GM12891 (cell line): ENCODE measurements at places on chromosomes 6 and 20.

DNA sequence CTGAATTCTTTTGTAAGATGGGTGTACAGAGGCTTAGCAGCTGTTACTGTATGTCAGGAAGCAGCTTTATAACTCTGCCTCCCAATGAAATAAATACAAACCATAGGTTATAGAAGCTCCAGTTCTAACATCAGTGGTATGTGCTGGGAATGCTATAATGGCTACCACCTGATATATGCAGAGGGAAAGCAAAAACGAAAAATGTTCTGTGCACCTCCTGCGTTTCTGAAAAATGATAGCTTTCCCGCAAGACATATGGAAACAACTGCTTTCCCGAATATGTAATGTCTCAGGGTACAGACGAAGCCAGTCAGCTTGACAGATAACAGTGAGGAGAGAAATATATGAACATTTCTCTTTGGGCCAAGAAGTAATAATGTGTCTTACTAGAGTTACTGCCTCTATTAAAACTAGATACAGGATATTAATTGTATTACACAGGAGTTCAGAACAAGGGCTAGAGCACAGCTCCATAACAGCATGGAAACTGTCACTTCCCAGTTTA is 517.0 kb upstream of the NRSN1 start:
- no peak for DNase-seq

GRCh38 chr6:74879976-74880375 is 325.9 kb downstream of the COL12A1 start:
- DNase-seq: no peak

- DNase-seq: no peak
Measured at GRCh38 chr6:25122622-25123237, 156.4 kb upstream of the CARMIL1 start.

GRCh38 chr6:8982668-8983067 is 547.3 kb upstream of the SLC35B3 start:
- DNase-seq: no peak

- DNase-seq: no peak
Measured at GRCh38 chr6:32117461-32117860, 8.3 kb upstream of the TNXB start.

- peak; percentile 76 for DNase-seq
Measured at GRCh38 chr20:63567386-63568169, 6.5 kb downstream of the HELZ2 start.

- no peak for DNase-seq
Measured at GRCh38 chr6:112800916-112801315, 453.8 kb downstream of the RFPL4B start.

GRCh38 chr6:11346516-11346915 is 114.0 kb upstream of the NEDD9 start:
- DNase-seq: no peak

DNA sequence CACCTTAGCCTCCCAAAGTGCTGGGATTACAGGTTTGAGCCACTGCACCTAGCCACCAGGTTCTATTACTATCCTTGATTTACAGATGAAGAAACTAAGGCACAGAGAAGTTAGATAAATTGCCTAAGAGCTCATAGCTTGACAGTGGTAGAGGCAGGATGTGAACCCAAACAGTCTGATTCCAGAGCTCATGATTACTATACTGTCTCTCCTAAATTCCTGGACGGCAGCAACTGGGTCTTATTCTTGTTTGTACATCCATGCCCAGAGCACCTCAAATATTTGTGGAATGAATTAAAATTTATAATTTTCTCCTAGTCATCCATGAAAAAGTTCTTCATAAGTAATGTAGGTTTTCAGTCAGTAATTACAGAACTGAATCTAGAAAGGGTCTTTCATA is 15.1 kb downstream of the PDSS2 start:
- DNase-seq: no peak

DNA sequence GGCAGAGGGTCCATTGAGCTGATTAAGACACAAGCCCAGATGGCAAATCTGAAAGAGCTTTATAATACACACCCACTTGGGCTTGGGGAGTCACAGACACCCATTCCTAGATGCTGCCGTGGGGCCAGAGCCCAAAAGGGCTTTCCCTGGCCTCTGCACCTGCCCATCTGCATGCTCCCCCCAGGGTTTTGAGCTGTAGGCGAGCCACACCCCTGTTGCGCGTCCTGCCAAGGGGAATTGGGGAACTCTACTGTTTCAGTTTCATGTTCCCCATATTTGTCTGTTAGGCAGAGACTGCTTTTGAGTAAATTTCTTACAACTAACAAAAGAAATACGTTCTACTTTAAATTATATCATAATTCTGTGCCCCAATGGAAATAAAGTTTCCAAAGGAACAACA is 52.9 kb upstream of the FNDC1 start:
- DNase-seq: no peak

DNA sequence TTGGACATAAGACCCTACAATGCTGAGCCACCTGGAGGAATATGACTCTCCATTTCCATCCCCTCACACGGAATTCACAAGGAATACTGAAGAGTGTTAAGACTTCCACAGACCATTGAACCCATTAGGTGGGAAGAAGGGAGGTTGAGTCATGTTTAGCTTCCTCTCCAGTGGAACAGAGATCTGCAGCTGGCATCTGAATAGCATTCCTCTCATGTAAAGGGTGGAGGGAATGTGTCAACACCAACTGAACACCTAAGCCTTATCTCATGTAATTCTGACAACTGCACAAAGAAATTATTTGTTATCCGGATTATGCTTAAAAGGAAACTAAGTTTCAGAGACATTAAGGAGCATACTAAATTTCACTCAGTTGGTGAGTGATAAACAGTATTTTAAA is 705.9 kb downstream of the MAFB start:
- no peak for DNase-seq

DNA sequence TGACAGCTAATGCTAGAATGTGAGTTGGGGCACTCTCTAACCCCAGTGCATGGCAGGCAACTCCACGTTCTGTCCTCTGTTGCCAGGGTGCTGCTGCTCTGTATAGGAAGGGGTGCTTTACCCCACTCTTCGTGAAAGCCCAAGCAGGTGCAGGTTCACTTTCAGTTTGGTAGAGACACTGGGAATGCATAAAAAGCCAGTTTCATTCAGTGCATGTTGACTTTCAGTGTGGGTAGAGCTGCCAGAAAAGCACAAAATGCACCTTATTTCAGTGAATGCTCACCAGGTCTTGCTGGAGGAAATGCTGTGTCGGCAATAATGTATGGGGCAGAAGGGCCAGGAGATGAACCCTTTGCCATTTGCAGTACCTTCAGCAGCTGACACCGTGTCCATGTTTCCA is 62.1 kb upstream of the ADGRB3 start:
- DNase-seq: no peak

- DNase-seq: no peak
Measured at GRCh38 chr6:4624726-4625125, 151.5 kb upstream of the CDYL start.

DNA sequence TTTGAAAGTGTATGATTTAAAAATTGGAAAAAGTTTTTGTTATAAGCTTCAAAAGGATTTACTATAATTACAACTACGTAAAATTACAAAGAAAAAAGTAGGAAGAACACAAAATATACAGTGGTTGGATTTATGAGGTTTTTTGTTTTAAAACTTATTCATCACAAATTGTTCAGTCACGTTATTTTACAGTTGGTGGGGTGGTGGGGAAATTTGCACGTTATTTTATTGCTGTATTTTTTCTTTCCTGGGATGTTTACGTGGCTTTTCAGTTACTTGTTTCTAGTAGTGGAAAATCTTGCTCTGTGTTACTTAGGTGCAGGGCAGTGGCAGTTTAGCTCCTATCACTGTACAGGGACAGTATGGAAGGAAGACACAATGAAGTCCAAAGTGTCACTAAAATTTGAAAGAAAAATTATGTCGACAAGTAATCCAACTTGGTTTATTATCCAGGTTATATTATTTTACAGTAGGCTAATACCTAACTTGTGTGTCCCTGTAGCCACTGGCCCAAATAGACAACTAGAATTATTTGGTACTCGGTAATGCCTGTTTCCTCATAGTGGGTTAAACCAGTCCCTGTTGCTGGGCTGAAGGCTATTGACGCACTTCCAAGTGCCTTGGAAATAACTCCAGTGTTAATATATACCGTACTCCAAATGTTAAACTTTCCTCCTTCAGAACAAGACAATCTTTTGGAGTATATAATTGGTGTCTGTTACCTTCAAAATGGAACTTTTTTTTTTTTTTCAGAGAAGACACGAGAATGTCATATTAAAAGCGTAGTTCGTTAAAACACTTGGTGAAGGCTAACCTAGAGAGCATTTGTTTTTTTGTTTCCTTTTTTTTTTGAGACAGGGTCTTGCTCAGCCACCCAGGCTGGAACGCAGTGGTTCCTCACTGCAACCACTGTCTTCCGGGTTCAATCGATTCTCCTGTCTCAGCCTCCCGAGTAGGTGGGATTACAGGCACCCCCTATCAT is 4.6 kb downstream of the JARID2 start:
- no peak for DNase-seq

DNA sequence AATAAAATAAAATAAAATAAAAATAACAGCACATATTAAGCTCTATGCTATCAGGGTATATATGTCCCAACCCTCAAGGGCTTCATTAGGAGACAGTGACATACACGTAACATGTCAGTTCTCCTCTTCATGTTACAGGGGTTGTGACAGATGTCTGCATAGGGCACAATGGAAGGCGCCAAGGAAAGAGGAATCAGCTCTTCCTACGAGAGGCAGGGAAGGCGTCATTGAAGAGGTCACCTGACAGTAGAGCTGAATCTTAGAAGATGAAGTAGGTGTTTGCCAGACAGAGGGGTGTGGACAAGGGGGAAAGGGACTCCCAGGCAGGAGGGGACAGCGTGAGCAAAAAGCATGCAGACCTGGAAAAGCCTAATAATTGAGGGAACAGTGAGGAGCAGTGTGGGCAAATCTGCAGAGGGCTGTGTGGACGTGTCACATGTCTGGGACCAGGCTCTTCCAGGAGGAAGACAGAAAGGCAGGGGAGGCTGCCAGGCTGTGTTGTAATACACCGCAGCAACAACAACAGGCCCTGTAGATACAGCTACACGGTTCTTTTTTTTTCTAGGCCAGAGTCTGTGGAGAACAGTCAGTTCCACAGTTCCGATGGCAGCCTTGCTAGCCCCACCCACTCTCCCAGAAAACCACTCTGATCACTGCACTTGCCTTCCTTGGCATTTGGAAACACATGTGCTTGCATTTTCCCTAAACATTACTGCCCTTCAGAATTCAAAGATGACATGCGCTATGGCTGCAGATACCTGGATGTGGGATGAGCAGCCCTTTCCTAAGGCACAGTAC is 2.5 kb upstream of the FKBP5 start:
- DNase-seq: no peak

- no peak for DNase-seq
Measured at GRCh38 chr6:82260997-82261732, 13.6 kb upstream of the IBTK start.

GRCh38 chr20:17227669-17228623 is 1.1 kb downstream of the PCSK2 start:
- no peak for DNase-seq

GRCh38 chr20:39839399-39840119 is 849.5 kb downstream of the MAFB start:
- DNase-seq: no peak

- peak; percentile 74 for DNase-seq
Measured at GRCh38 chr20:32470025-32470861, 112.1 kb downstream of the ASXL1 start.

GRCh38 chr6:157273756-157274470 is 49.4 kb downstream of the TMEM242 start:
- DNase-seq: peak; percentile 81

DNA sequence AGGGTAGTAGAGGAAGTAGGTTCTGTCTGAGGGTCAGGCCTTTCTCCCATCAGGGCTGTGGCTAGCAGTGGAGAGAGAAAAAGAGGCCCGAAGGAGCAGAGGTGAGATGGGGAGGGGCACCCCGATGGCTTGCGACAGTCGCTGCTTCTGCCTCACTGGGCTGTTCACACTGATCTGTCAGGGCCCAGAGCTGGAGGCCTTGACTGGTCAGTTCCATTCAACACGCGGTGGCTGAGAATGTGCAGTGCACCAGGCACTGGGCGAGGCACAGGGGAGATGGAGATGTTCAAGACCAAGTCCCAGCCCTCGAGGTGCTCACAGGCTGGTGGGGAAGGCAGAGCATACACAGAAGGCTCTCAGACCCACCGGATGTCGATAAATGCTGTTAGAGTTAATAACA is 21.4 kb downstream of the SLC12A5 start:
- DNase-seq: no peak

GRCh38 chr6:1868561-1869261 is 259.0 kb downstream of the FOXC1 start:
- DNase-seq: no peak

DNA sequence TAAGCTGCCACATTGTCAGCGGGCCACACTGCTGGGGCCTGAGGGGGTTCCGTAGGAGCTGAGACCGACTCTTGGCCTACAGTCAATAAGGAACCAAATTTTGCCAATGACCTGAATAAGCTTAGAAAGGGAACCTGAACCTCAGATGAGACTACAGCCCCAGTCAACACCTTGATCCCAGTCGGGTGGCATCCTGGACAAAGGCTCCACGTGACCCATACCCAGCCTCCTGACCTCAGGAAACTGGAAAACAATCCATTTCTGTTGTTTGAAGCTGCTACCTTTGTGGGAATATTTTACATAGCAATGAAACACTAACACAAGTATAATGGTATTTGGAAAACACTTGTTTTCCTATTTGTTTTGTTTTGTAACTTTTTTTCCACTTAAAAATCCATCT is 179.9 kb upstream of the RALGAPA2 start:
- DNase-seq: no peak

DNA sequence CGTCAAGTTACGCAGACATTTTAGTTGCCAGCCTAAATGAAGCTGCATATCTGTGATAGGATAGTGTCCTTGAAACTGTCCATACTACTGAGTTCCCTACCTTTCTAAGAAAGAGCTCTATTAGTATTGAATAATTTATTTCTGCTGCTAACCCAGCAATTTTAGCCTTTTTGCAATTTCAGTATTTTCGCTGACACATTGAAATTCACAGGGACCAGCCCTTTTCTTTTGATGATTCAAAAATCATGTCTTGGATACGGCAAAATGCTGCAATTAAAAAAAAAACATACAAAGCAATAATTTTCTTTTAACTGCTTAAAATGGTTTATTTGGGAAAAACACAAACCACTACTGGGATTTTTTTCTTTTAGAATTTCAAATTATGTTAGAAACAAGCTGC is 563.3 kb downstream of the TBC1D32 start:
- DNase-seq: no peak

DNA sequence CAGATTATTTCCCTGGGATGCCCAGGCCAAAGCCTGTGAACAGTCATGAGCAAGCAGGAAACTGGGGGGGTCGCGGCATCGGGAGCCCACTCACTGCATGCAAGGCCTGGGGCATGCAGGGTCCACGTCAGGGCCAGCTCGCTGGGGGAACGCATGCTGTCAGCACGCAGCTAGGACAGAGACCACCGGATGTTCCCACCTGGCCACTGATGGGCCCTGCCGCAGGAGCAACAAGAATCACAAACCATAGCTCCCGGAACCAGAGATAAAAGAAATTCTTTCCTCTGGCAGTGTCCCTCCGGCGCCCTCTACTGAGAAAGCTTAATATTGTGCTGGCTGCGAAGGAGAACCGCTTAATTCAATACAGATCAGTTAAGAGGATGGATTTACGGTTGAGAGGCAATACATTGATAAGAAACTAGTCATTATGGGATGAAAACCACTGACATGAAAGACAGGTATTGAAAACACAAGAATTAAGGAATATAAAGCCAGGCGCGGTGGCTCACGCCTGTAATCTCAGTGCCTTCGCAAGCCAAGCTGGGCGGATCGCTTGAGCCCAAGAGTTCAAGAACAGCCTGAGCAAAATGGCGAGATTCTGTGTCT is 32.6 kb downstream of the C6orf15 start:
- DNase-seq: peak; percentile 32
